ENCODE measurements at places on chromosomes 11 and 22.

GRCh38 chr11:102422817-102423712 lies 29.5 kb downstream of the TMEM123 start:
- DNase-seq: no peak

GRCh38 chr11:10453261-10453660 lies 1.8 kb upstream of the AMPD3 start:
- DNase-seq: no peak

DNA sequence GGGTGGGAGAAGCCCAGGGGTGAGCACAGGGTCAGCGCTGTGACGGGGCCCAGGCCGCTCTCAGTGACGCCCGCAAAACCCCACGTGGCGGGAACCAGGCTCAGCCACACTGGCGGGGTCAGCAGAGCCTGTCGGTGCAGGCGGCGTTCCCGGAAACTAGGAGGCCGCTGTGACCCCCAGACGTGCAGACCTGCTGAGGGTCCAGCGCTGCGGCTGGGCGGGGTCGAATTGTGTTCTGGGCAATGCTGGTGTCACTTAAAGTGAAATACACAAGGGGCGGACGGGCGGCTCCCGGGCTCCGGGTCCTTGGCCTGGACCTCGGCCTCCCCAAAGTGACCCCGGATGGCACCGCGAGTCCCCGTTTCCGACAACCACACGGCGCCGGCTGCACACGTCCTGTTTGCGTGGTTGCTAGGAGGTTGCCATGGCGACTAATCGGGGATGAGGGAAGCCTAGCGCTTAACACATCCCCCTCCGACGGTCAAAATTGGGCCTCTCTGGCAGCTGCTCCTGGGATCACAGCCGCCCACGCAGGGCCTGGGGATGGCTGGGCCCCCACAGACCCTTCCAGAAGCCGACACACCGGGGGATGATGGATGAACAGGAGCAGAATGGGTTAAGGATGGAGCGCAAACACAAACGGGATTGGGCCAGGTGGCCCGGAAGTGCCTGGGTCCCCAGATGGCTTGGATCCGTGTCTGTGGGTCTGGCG lies 81.7 kb upstream of the PRR5 start:
- peak; percentile 75 for DNase-seq

GRCh38 chr11:113952070-113952469 lies 22.8 kb upstream of the HTR3A start:
- no peak for DNase-seq

- peak; percentile 75 for DNase-seq
Measured at GRCh38 chr11:118338637-118339061, 3.9 kb downstream of the CD3D start.

GRCh38 chr11:5234381-5234834 lies at the start of gene HBD:
TSS of gene HBD (minus strand) at chr11:5234483. CDS start at chr11:5234433, 50 bp downstream.
- DNase-seq: no peak

DNA sequence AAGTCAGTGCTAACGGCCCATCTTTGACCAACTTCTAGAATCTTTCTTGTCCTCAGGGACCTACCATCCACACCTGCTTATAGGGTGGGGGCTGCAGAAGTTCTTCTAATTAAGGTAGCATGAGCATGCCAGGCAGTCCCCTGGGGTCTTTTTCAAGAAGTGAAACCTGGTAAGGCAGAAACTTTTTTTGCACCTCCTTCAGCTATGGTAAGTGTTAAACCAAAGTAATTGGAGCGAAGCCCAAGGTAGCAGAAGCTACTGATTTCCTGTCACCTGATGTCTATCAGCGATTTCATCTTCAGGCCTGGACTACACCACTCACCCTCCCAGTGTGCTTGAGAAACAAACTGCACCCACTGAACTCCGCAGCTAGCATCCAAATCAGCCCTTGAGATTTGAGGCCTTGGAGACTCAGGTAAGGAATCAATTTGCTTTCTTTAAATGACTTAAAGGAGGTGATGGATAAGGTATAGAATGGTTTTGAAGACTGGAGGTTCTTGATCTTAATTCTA lies at the start of gene MS4A1:
TSS of gene MS4A1 (plus strand) at position 317 of the 512 bp plus-strand sequence. CDS start 6,528 bp downstream, outside the sequence.
- no peak for DNase-seq

GRCh38 chr11:131178020-131178419 lies 192.4 kb upstream of the NTM start:
- no peak for DNase-seq

DNA sequence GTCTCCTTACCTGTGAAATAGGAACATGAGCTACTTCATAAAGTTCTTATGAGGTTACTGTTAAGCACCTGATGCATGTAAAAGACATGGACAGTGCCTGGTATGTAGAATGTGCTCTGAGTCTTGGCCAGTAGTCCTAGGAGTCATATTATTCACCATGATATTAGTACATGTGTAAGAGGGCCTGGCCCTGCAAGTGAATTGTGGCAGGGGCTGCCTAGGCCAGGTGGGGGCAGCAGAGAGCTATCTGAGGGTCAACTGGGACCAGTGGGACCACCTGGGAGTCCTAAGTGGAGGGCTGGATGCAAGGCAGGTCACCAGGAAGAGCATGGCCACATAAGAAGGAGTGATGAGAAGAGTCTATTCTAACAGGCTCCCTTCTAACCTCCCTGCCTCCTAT lies 529.5 kb downstream of the SOX6 start:
- DNase-seq: no peak

- no peak for DNase-seq
Measured at GRCh38 chr11:114060392-114061047, 1.0 kb downstream of the ZBTB16 start.

DNA sequence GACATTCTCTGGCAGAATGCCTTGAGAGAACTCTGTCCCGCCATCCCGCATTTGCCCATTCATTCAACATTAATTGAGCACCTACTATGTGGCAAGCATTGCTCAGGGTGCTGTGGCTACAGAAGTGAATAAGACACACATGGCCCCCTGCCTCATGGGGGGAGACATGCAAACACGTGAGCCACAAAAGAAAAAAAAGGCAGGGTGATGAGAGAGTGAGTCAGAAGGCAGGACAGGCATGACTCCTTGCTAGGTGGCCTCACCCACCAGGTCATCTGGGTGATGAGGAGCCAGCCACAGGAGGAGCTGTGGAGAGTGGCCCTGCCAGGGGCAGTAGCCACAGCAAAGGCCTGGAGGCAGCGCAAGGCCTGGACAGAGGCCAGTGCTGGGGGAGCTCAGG lies 4.9 kb downstream of the CHRM4 start:
- no peak for DNase-seq

- no peak for DNase-seq
Measured at GRCh38 chr11:36053281-36053680, 109.4 kb downstream of the LDLRAD3 start.

- DNase-seq: peak; percentile 32
Measured at GRCh38 chr11:46537537-46538295, 56.1 kb downstream of the AMBRA1 start.

- DNase-seq: no peak
Measured at GRCh38 chr11:72624496-72625201, 49.6 kb downstream of the PDE2A start.

DNA sequence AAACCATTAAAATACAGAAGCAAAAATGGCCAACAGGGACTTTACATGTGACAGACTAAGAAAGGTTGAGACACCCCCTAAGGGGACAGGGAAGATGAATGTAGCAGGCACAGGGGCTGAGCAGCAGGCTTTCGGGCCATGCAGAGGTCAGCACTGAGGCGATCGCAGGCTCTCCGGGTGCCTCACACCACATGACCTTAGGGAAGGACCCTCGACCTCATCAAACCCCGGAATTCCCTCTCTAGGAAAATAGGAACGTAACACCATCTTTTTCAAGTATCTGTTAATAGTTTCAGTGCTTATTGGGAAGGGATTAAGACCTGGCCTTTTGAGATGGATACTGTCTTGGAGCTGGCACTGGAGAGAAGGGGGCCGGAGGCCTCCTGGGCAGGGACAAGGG lies 27.4 kb downstream of the OPCML start:
- no peak for DNase-seq

- DNase-seq: no peak
Measured at GRCh38 chr11:8261921-8262551, 1.6 kb downstream of the LMO1 start.

DNA sequence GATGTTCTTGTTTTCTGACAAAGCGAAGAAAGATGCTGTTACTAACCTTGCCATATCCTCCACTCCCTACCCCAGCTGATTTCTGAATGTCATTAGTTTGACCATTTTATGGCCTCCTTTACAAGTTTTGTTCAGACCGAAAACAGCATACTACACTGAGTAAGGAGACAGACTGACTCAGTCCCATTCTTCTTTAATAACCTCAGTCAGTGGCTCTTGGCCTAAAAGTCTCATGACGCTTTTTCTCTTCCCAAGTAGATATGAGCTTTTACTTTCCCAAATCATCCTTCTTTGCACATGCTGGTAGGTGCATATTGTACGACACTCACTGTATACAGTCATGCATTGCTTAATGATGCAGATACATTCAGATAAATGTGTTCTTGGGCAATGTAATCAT lies 8.0 kb upstream of the FIBIN start:
- DNase-seq: no peak

GRCh38 chr11:106621484-106621883 lies 396.8 kb downstream of the GUCY1A2 start:
- DNase-seq: no peak

- DNase-seq: no peak
Measured at GRCh38 chr11:100687630-100688395, 725 bp downstream of the ARHGAP42 start.

GRCh38 chr11:94806014-94806413 lies 37.9 kb downstream of the AMOTL1 start:
- no peak for DNase-seq

GRCh38 chr22:25030636-25031035 lies 78.1 kb downstream of the KIAA1671 start:
- no peak for DNase-seq

DNA sequence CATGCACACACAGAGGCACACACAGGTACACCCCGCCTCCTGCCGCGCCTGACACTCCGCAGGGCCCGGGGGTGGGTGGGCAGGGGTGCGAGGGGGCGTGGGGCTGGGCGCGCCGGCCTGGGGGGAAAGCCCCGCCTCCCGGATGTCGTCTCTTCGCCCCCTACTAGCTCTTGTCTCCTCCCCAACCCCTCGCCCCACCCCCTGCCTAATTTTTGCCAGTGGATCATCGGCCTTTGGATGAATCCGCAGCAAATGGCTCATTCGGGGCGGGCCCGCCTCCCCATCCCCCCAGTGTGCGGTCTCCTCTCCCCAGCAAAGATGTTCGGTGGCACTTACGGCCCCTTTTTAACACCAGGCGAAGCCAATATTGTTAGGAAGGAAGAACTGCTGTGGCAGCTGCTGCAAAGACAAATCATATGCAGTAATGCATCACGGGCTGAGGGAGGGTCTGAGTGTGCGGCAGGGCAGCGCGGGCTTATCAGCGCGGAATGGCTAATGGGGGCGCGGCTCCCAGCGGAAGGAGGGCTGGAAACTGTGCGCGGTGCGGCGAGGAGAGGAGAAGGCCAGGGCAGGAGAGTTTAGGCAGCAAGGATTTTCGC lies 13.4 kb upstream of the NECTIN1 start:
- no peak for DNase-seq

- DNase-seq: no peak
Measured at GRCh38 chr11:27361649-27362431, 1.2 kb downstream of the CCDC34 start.

DNA sequence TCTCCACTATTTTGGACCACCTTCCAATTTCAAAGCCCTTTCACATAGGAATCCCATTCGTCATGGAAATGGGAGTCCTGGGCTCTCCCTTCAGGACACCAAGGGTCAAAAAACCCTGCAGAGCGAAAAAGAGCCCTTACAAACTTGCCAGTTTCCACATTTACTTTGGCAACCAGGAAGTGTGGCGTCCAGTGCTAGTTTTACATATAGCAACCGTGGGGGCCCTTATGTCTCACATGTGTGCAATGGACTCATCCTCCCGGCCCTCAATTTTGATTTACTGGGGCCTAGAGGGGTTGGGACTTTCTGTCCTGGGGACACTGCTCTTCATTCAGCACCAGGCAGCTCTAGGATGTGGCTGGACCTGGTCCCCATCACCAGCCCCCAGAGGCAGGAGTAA lies 33.7 kb downstream of the DAGLA start:
- no peak for DNase-seq

DNA sequence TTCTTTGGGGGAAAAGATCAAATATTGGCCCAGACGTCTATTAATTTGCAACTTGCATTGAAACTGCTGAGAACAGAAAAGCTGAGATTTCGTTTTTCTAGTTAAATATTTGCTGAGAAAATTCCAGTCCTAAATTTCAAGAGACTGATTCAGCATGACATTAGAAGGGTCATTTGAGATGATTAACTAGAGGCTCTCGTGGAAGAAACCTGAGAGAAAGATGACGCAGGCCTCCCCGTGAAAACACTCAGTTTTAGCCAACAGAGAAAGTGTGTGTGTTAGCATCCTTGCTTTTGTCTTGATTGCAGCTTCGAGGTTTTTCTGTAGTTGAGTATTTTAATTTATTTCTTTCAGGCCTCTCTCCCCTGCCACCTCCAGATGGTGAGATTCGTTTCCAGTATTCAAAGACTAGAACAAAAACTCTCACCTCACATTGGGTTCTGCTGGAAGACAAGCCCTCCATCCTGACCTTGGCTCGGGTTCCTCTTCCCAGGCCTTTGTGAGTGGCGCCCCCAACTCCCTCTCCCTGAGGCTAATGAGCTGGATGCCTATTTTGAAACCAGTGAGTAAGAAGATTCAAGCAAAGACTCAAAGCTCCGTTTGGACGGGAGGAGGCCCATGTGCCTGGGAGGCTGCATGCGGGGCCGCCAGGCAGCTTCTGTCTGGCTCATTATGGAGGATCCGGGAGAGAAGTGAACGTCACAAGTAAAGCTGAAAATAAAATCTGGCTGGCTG lies 52.4 kb downstream of the CELSR1 start:
- no peak for DNase-seq

GRCh38 chr22:41320416-41321240 lies 19.3 kb downstream of the ZC3H7B start:
- no peak for DNase-seq

Data from activated T-helper 1 cell treated with anti-CD3 and anti-CD28 coated beads, Interleukin-2, amount 50 U/mL, for 16 hours (primary cell).